ENCODE measurements at places on chromosomes 2 and 18.

DNA sequence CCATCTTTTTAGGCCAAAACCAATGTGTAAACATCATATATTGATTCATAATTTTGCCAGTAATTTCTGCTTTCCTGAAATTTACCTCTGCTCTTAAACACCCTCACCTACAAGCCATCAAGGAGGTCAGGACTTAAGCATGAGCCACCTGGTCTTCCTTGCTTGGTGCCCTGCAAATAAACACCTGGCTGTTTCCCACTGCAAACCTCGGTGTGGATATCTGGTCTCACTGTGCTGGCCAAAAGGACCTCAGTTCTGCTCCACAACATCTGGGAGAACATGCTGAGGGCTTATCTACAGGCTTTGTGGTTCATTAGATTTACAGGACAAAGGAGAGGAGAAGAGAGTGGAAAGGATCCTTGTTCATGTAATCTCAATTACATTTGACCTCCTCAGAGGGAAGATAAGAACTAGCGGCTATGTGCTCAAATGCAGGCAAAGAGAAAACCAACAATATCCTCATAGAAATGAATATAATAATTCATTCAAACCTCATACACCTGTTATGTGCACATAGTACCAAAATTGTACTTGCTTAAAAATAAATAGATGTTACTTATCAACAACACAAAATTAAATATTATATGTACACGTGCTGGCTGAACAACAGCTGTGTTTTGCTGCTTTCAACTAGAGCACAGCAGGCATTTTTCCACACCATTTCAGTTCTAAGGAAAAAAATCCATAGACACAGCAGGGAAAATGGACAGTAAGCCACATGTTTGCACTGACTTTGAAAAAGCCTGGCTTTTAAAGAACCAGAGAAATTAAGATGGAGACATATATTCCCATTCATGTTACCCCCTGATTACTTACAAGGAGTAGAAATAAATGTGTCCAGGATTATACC, 465.1 kb downstream of the LPIN1 start:
- no peak for DNase-seq

GRCh38 chr18:65761636-65762295, 11.0 kb downstream of the CDH7 start:
- DNase-seq = no peak

GRCh38 chr2:173457366-173457765, 102.7 kb downstream of the CDCA7 start:
- no peak for DNase-seq

DNA sequence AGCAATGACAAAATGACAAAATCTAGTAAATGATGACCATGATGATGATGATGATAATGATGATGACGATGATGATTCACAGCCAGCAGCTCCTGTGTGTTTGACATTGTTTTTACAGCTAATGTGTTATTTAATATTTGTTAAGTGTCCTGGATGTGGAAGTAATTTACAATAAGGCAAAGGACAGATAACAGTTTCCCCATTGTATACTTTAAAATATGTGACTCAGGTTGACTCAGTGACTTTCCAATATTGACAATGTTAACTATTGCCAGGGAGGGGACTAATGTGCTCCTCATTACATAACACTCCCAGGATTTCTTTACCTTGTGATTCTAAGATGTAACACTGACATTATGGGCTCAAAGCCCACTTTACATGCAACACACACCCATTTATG, 602.2 kb downstream of the FBXO15 start:
- DNase-seq = no peak

- no peak for DNase-seq
Observed at GRCh38 chr2:96954011-96954846, 32.2 kb downstream of the FAM178B start.

DNA sequence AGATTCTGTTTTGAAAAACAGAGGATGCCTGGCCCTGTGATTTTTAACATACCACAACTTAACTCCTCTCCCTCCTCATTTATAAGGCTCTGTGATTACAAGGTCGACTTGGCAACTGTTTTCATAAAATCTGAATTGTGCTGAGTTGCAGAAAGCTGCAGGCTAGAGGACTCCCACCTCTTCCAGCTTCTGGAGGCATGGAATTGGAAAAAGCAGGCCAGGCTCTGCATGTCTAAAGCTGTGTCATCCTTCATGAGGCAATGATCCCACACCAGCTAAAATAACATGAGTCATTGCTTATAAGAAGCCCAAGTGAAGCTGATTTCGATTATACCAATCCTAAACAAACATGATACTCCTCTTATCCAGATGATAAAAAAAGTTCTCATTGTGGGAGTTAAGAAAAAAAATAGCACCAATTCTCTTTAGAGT, 11.7 kb downstream of the ARHGAP28 start:
- DNase-seq = no peak

GRCh38 chr2:128320192-128320905, 1.7 kb upstream of the HS6ST1 start:
- no peak for DNase-seq

- no peak for DNase-seq
Observed at GRCh38 chr2:119025013-119025412, 83.0 kb downstream of the MARCO start.

DNA sequence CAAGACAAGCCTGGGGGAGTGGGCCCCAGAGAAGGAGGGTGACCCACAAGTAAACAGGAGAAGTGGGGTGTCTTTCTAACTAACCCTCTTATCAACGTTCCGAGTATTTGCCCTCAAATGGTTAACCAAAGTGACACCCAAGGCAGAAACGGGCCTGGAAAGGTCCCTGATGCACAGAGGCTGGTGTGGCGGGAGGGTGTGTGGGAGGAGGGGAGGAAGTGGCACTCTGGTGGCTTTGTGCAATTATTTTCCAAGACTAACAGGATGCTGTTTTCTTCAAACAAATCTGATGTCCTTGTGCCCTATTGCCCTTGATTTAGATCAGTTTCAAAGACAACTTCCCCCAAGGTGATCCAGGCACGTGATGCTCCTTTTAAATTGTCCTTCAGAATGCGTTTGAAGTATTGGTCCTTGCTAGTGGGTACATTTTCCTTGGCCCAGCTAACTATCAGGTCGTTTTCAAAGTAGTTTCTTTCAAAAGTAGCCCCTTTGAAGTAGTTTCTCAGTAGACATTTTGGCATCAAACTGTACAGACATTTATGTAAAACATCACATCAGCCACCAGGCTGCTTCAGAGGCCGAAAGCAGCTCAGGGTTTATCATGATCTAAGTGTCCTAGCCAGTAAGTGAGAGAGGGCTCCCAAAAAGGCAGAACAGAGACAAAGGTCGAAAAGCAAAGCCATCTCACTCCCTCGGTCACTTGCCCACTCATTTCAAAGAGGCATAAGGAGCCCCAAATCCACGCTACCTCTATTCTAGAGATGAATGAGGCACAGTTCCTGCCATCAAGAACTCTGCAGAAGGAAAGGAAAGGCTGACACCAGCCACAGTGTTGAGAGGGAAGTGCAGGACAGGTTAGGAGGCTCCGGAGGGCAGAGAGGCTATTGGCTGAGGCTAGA, 371.1 kb upstream of the ID2 start:
- peak; percentile 61 for DNase-seq

DNA sequence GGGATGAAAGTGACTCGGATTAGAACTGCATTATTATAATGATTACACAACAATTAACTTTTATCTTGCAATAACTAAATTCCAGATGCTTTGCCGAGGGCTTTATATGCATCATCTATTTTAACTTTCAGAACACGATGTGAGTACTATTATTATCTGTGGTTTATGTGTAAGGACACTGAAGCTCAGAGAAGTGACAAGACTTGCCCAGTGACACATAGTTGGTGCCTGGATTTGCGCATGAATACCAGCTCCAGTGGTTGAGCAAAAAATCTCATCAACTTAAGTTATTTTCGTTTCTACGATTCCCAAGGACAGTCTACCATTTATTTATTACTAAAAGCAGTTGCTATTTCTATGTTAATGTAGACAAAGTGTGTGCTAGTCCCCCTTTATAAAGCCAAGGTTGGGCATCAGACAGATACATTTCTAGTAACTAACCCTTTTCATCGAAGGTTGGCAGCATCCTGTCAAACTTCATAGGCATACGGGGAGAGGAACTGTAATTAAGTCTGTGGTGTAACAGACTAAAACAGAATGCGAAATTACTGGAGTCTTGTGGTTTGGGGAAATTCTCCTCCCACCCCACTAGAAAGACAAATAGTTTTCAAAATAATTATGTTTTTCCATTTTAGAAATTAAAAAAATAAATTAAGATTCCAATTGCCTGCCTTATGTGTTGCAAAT, 73.2 kb upstream of the BOD1L2 start:
- no peak for DNase-seq

GRCh38 chr2:117621326-117621725, 193.2 kb upstream of the DDX18 start:
- DNase-seq = no peak

GRCh38 chr2:147165697-147166382, 679.0 kb upstream of the ACVR2A start:
- DNase-seq = no peak

GRCh38 chr2:1771626-1772280, 27.4 kb upstream of the PXDN start:
- no peak for DNase-seq

DNA sequence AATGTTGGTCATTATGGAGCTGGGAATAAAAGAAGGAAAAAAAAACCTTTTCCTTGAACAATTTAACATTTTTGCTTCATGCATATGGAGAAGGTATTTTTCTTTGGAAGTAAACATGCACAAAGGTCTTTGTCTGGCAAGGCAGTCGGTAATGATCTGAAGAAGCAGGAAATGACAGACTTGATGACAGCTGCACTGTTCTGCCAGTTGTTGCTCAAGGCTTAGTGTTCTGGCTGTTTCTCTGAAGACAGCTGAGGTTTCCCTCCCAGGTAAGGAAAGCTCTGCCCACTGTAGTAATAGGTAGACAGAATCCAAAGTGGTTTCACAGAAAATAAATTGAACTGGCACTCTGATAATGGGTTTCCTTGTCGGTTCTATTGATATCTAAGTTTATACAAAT, 308.4 kb upstream of the GCFC2 start:
- DNase-seq = no peak

- DNase-seq = no peak
Observed at GRCh38 chr2:129812654-129813053, 166.8 kb upstream of the RAB6C start.
